Spinal cord (tissue), 10 donors: ENCODE measurements at places on chromosomes 3 and 15. TPM values are rescaled to one million over a fixed set of nuclear protein-coding genes. Genes with fewer than 3 reads are reported as not detected.

- no peak for DNase-seq
- peak overlapping the region; percentile 81 for H3K4me3 ChIP-seq
- H3K27me3 ChIP-seq, result no peaks in the 10 kb centered on the region
- peaks cover 13% of the 10 kb centered on the region for H3K4me1 ChIP-seq
Observed at GRCh38 chr15:90530250-90531051, 728 bp downstream of the CRTC3 start.

GRCh38 chr3:22231061-22231460 is 480.1 kb upstream of the ZNF385D start:
- H3K27ac ChIP-seq, result no peak overlapping the region
- no peaks in the 10 kb centered on the region for H3K27me3 ChIP-seq
- H3K36me3 ChIP-seq, result no peaks in the 10 kb centered on the region
- DNase-seq, result no peak

- H3K27ac ChIP-seq, result no peak overlapping the region
- DNase-seq, result no peak
- no peaks in the 10 kb centered on the region for H3K36me3 ChIP-seq
Observed at GRCh38 chr3:174337227-174337626, 521.9 kb upstream of the NAALADL2 start.

GRCh38 chr3:44334326-44334725 is 4.2 kb upstream of the TCAIM start:
- no peaks in the 10 kb centered on the region for H3K27me3 ChIP-seq
- no peak overlapping the region for H3K4me3 ChIP-seq
- H3K36me3 ChIP-seq, result no peaks in the 10 kb centered on the region
- H3K4me1 ChIP-seq, result no peaks in the 10 kb centered on the region
- no peak overlapping the region for H3K27ac ChIP-seq

- no peaks in the 10 kb centered on the region for H3K27me3 ChIP-seq
- H3K4me1 ChIP-seq, result peaks cover 18% of the 10 kb centered on the region
- DNase-seq, result peak; percentile 85
- peak overlapping the region; percentile 33 for H3K27ac ChIP-seq
- H3K4me3 ChIP-seq, result no peak overlapping the region
Observed at GRCh38 chr15:77107531-77108355, 36.8 kb upstream of the TSPAN3 start.

- H3K4me3 ChIP-seq, result no peak overlapping the region
- no peak for DNase-seq
- no peak overlapping the region for H3K27ac ChIP-seq
- peaks cover 11% of the 10 kb centered on the region for H3K27me3 ChIP-seq
- H3K4me1 ChIP-seq, result peaks cover 28% of the 10 kb centered on the region
Observed at GRCh38 chr3:184382326-184383032, 2.6 kb downstream of the CHRD start.

GRCh38 chr15:67232591-67232990 is 21.9 kb downstream of the AAGAB start:
- H3K36me3 ChIP-seq, result peaks cover 12% of the 10 kb centered on the region
- H3K4me1 ChIP-seq, result no peaks in the 10 kb centered on the region
- H3K27me3 ChIP-seq, result no peaks in the 10 kb centered on the region
- no peak for DNase-seq
- no peak overlapping the region for H3K27ac ChIP-seq

DNA sequence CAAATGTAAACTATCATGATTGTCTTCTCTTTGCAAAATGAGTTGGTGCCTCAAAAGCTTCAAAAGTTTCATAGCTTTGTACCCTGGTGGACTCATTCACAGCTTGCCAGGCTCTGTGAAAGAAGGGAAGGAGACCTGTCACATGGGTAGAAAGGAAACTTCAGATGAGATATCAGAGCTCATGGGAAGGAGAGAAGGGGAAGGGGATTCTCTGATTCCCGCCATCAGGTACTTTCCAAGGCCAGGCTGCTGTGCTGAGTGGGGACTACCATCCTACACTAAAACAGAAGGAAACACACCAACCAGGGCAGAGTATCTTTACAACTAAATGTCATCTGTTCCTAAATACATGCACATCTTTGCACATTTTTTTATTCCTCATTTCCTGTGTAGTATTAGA is 9.2 kb downstream of the ILDR1 start:
- no peak overlapping the region for H3K4me3 ChIP-seq
- no peaks in the 10 kb centered on the region for H3K36me3 ChIP-seq
- no peak for DNase-seq
- no peaks in the 10 kb centered on the region for H3K4me1 ChIP-seq

GRCh38 chr15:45088801-45089711 is 24.9 kb downstream of the DUOX2 start:
- no peaks in the 10 kb centered on the region for H3K36me3 ChIP-seq
- no peak overlapping the region for H3K27ac ChIP-seq
- no peak for DNase-seq
- H3K4me1 ChIP-seq, result no peaks in the 10 kb centered on the region
- no peak overlapping the region for H3K4me3 ChIP-seq

GRCh38 chr3:13213911-13214846 is 140.9 kb upstream of the IQSEC1 start:
- H3K4me1 ChIP-seq, result peaks cover 39% of the 10 kb centered on the region
- no peaks in the 10 kb centered on the region for H3K27me3 ChIP-seq
- H3K36me3 ChIP-seq, result peaks cover 2% of the 10 kb centered on the region
- no peak overlapping the region for H3K4me3 ChIP-seq

DNA sequence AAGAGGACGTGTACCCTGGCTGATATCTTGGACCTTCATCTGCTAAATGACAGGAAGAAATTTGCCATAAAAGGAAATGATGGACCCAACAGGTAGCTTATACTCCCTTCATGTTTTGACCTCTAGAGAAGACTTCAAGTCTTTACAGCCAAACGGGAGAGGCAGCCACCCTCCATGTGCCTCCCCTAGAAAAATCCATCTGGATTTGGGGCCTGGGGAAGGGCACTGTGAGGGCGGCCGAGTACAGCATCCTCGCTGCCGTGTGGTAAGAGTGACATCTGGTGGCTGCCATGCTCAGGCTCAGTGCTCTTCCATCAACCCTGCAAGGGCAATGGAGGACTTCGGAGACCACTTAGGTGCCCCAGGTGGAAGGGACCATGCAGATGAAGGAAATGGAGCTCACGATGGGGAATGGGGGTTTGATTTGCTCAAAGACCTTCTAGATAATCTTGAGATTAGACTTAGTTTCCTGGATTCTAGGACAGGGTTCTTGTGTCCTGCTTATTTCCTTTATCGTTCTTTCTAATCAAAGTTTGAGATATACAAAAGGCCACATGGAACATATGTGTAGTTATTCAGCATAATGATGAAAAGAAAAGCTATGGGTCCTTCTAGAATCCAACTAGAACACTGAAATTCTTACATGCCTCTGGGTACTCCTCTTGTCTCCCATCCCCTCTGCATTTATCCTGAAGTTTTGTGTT is 44.4 kb downstream of the AQP9 start:
- H3K27ac ChIP-seq, result no peak overlapping the region
- no peak overlapping the region for H3K4me3 ChIP-seq
- DNase-seq, result peak; percentile 35

- no peaks in the 10 kb centered on the region for H3K27me3 ChIP-seq
- H3K4me1 ChIP-seq, result no peaks in the 10 kb centered on the region
- no peaks in the 10 kb centered on the region for H3K36me3 ChIP-seq
- no peak overlapping the region for H3K4me3 ChIP-seq
Observed at GRCh38 chr15:44144992-44145391, 50.1 kb downstream of the FRMD5 start.

DNA sequence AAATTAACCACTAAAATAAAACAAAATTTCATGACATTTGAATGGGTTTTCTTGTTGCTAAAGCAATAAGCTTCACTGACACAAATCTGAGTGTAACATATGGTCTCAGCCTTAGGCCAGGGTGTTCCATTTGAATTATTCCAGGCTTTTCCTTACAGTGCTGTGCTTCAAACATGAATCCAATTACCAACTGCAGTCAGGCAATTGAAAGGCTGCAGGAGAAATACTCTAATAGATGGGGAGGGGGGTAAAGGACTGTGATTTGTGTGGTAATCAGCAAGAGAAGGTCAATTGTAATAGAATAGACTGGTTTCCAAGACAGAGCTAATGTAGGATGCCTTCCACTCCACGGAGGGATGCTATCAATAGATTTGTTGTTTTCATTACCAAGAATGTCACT is 466.7 kb downstream of the C3orf38 start:
- no peaks in the 10 kb centered on the region for H3K27me3 ChIP-seq
- H3K4me1 ChIP-seq, result no peaks in the 10 kb centered on the region
- H3K36me3 ChIP-seq, result no peaks in the 10 kb centered on the region
- peak; percentile 82 for DNase-seq
- no peak overlapping the region for H3K4me3 ChIP-seq

DNA sequence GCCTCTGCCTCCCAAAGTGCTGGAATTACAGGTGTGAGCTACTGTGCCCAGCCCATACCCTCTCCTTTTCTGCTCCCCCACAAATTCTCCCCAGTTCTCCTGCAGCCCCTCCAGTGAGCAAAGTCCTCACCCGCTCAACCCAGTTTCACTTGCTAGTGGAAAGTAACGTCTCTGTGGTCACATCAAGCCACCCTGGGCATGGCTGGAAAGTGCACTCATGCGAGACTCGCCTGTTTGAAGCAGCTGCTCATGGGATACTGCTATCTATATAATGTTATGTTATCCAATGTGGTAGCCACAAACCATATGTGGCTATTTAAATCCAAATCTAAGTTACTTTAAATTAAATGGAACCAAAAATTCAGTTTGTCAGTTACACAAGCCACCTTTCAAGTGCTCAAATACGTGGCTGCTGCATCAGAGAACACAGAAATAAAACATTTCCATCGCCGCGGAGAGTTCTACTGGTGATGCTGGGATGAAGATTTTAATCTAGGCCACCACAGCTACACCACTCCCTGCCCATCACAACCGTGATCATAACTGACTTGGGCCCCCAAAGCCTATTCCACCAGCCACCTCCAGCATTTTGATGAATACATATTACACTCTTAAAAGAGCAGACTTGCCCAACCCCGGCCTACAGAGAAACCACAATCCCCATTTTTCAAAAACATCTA is 119.4 kb downstream of the LIPC start:
- H3K36me3 ChIP-seq, result no peaks in the 10 kb centered on the region
- peaks cover 24% of the 10 kb centered on the region for H3K4me1 ChIP-seq
- peak overlapping the region; percentile 10 for H3K27ac ChIP-seq
- H3K4me3 ChIP-seq, result no peak overlapping the region
- H3K27me3 ChIP-seq, result no peaks in the 10 kb centered on the region
- DNase-seq, result no peak

DNA sequence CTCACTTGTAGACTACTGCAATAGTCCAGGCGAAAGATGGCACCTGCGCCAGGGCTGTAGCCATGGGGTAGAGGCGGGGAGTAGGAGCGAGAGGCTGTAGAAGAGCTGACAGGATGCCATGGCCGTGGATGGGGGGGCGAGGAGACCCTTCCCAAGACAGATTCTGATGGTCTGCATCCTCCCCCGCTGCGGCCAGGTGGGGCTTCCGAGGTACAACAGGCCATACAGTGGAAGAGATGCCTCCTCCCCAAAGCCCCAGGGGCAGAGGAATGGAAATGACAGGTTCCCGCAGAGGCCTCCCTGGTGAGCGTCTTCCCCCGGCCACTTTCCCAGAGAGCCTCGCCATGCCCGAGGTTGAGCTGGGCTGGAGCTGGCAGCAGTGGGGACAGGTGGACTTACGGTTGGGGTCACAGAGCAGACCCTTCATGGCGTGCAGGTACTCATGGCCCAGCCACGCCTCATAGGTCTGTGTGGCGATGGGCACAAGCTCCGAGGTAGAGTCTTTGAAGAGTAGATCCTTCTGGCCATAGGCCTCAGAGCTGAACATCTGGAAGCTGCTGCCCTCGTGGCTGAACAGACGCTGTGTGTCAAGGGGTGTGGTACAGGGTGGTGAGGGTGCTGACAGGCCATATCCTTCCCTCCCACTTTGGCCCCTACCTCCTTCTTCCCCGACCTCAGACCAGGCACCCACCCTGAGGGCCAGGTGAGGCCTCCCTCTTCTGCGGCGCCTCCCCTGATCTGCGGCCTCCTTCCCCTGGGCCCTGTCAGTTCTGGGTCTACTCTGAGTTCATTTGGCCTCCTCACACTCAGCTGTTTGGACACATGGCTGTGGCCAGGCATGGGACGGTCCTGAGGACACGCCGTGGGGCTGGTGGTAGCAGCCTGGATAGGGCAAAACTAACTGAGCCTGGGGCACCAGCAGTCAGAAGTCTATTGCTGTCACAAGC is 13.6 kb downstream of the MELTF start:
- peaks cover 10% of the 10 kb centered on the region for H3K4me1 ChIP-seq
- no peak overlapping the region for H3K4me3 ChIP-seq
- no peak overlapping the region for H3K27ac ChIP-seq

DNA sequence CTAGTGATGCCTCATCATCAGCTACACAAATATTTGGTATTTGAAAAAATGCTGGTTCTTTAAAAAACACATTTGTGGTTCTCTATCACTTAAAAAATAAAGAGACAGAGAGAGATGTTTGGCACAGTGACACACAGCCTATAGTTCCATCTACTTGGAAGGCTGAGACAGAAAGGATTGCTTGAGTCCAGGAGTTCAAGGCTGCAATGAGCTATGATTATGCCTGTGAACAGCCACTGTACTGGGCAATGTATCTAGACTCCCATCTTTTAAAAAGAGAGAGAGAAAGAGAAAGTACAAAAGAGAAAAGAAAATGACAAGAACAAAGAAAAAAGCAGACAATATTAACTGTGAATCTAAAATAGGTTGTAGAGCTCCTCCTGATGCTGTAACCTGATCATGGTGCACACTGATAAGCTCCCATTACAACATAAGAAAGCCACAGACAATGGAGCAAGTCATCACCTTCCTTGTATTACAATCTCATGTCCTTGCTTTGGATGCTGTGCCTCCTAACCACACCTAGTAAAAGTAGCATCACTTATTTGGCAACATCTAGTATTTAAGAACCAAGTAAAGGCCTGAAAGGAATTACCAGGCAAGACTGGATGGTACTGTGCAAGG is 31.7 kb upstream of the MAP4 start:
- H3K27ac ChIP-seq, result no peak overlapping the region
- peaks cover 6% of the 10 kb centered on the region for H3K36me3 ChIP-seq
- no peaks in the 10 kb centered on the region for H3K27me3 ChIP-seq
- no peak overlapping the region for H3K4me3 ChIP-seq

GRCh38 chr15:25372298-25372697 is 66.5 kb downstream of the UBE3A start:
- H3K27me3 ChIP-seq, result no peaks in the 10 kb centered on the region
- H3K4me3 ChIP-seq, result no peak overlapping the region
- DNase-seq, result no peak
- H3K27ac ChIP-seq, result no peak overlapping the region
- peaks cover 4% of the 10 kb centered on the region for H3K36me3 ChIP-seq
- H3K4me1 ChIP-seq, result no peaks in the 10 kb centered on the region

CXCR6 gene
- 0.30 TPM for total RNA-seq

KLHL6 gene
- total RNA-seq, result 2.1 TPM

ANKRD63 gene
- total RNA-seq, result 0.28 TPM

TRIM71 gene
- total RNA-seq, result 1.7 TPM

TP63 gene
- 3.9 TPM for total RNA-seq

SLC28A2 gene
- total RNA-seq, result not detected

RAB5A gene
- total RNA-seq, result 65.0 TPM

SV2B gene
- 6.6 TPM for total RNA-seq

ALG1L2 gene
- 1.0 TPM for total RNA-seq

PCOLCE2 gene
- total RNA-seq, result 6.8 TPM

LMLN gene
- total RNA-seq, result 9.5 TPM
